Cerebellar nuclear complex (tissue), 1 donor: ENCODE measurements at places on chromosomes 16 and 17.

GRCh38 chr16:23465179-23465578, 12.2 kb upstream of the COG7 start:
- no peak for DNase-seq

DNA sequence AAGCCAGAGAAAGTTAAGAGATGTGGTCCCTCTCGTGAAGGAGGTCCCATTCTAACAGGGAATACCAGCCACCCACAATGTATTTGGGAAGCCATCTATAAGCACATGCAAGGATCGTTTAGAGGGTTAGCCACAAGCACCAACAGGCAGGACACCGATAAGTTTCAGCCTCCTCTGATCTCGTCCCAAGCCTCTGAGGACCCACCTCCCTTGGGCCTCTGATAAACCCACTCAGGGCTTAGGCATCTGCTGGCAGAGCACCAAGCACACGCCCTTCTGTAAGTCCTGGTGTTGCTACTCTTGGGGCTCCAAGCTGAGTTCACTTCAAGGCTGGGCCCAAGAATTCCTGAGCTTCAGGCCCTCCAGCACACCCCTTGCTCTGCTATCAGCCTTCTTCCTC, 5.4 kb upstream of the PNPO start:
- DNase-seq: no peak

- DNase-seq: no peak
Observed at GRCh38 chr17:74099442-74100340, 103.8 kb upstream of the RPL38 start.

- no peak for DNase-seq
Observed at GRCh38 chr17:40497695-40498094, 3.7 kb downstream of the TNS4 start.

- no peak for DNase-seq
Observed at GRCh38 chr16:23948949-23949411, 113.2 kb downstream of the PRKCB start.

DNA sequence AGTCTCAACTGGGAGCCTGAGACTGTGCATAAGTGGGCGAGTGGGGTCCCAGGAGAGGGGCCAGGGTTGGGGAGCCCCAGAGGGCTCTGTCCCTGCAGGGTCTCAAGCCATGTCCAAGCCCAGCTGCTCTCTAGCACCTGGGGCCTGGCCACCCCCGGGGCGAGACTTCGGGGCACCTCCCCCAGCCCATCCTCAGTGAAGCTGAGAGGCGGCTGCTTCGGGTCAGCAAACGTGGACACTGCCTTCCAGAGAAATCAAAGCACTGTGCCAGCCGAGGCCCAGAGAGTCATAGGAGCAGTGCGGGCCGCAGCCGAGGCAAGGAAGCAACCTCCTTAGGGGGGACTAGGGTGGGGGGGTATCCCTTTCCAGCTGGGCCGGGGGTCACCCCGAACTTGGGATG, 77.5 kb downstream of the ENGASE start:
- DNase-seq: no peak

DNA sequence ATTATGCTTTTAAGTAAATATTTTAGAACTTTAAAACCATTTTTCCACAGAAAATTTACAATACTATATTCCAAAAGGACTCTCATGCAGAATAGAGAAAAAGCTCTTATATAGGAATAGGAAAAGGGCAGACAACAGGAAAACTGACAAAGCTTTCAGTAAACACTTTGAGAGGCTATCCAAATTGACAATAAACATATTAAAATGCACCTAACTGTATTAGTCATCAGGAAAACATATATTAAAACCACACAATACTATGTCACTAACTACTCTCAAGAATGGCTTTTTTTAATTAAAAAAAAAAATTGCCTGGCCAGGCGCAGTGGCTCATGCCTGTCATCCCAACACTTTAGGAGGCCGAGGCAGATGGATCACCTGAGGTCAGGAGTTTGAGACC, 77.3 kb downstream of the CEP112 start:
- DNase-seq: no peak

DNA sequence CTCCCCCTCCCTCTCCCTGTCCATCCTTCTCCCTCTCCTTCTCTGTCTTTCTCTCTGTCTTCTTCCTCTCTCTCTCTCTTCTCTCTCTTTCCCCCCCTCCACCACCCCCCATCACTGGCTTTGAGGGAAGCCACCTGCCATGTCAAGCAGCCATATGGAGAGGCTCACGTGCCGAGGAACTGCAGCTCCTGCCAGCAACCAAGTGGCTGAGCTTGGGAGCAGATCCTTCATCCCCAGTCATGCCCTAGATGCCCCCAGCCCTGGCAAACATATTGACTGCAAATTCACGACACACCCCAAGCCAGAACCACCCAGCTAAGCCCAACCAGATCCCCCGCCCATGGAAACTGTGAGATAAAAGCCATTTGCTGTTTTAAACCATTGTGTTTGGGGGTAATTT, 40.9 kb upstream of the RBFOX3 start:
- DNase-seq: peak; percentile 32

DNA sequence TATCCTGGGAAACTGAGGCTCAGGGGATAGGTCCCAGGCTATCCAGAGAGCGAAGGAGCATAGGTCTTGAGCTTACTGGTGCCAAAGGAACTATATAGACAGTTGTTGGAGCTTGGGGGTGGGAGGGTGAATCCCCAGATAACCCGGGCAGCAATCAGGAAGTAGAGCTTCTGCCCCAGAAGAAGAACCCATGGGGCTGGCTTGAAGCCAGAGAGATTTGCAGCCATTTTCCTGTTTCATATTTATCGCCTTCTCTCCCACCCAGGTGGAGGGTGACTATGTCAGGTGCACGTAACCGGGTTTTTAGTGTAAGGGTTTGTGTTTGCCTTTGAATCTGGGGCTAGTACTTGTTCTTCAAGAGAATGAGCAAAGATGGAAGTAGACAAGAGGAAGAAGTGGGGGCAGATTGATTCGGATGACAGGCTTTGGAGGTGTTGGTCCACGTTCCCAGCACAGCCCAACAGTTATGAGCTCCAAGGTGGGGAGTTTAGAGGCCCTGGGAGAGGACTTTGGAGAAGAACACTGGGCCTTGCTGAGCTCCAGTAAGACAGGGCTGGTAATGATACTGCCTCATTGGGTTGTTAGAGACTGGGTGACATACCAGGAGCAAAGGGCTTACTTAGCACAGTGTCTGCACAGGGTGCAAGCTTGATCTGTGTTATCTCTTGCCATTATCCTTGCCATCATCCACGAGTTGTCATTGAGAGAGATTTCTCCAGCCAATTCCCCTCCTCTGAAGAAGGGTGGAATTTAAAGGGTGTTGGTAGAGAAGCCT, 145.6 kb downstream of the CCDC182 start:
- no peak for DNase-seq

DNA sequence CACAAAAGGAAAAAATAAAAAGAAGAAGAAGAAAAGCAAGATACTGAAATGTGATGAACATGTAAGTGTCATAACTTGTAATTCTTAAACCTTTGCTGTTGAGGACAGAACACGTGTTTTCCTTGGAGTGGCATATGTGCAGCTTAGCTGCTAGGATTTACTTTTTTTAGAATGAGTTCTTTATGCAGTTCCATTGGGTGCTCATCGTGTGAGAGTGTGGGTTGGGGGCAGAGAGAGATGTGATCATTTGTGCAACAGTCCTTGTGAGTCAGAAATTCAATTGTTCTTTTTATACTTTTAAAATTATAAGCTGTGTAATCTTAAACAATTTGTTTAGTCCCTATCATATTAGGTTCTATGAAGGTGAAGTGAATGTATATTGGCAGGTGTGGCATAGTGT, 5.5 kb upstream of the DHRS11 start:
- DNase-seq: no peak

- DNase-seq: no peak
Observed at GRCh38 chr16:8183176-8184099, 406.9 kb downstream of the TMEM114 start.

GRCh38 chr17:47279062-47279801, 25.6 kb downstream of the ITGB3 start:
- no peak for DNase-seq

GRCh38 chr16:61005952-61006351, 1030.3 kb downstream of the CDH8 start:
- no peak for DNase-seq

- DNase-seq: peak; percentile 1
Observed at GRCh38 chr17:54992797-54993639, 24.5 kb downstream of the STXBP4 start.

GRCh38 chr17:78993241-78993956, 13.7 kb upstream of the LGALS3BP start:
- DNase-seq: no peak

DNA sequence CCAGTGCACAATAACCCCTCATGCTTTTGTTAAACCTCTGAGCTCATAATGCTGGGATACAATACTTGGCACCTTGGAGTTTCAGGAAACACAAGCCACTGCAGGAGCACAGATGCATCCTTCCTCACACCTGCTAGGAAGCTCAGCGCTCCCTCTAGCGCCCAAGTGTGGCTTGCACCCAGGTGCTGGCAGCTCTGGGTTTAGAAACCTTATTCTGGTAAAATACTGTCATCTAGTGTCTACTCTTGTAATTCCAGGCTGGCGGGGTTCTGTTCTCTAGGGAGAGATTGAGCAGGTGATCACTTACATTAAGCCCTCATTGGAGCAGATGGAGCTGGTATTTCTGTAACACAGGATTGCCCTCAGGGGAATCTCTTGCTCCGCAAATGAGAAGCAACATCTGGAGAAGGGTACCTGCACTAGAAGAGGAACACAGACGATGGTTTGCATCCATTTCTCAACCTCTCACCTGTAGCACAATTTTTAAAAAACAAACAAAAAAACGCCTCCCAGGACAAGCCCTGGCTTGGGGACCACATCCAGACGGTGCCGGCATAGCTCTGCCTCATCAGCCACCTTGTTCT, 1.5 kb downstream of the CCL1 start:
- peak; percentile 1 for DNase-seq

GRCh38 chr16:31577411-31577810, 49.7 kb downstream of the AHSP start:
- DNase-seq: no peak

DNA sequence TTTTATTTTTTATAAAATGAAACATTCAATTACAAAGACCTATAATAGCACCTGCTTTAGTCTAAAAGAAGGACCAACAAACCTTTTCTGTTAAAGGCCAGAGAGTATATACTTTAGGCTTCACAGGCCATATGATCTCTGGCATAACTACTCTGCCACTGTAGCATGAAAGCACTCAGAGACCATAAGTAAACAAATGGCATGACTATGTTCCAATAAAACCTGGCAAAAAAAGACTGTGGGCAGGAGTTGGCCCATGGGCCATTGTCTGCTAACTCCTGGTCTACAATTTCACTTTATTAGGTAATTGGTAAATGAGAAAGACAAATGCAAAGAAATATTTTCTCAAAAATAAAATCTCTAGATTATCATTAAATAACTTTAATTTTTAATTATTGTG, 14.9 kb downstream of the CEP112 start:
- DNase-seq: no peak

- DNase-seq: no peak
Observed at GRCh38 chr17:49756323-49757150, 7.4 kb downstream of the FAM117A start.

- no peak for DNase-seq
Observed at GRCh38 chr16:84283314-84284153, 11.1 kb upstream of the WFDC1 start.

GRCh38 chr17:13986855-13987254, 82.4 kb upstream of the COX10 start:
- DNase-seq: no peak

DNA sequence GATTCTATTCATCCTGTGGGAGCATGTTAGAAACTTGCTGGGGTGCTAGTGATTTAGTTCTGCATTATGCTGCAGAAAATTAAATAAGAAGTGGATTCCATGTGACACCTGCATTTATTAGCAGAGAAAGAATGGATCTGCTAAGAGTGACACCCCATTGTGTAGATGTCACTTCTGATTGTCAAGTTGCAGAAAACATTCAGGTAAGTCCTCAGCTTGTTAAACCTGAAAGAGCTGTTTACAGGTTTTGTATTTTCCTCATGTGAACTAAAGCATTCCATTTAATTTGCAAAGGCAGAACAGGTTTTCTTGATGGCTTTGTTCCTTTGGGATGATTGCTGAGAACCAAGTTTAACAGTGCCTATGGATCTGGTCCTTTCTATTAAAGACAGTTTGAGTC, 238.7 kb downstream of the ABCC12 start:
- DNase-seq: no peak

DNA sequence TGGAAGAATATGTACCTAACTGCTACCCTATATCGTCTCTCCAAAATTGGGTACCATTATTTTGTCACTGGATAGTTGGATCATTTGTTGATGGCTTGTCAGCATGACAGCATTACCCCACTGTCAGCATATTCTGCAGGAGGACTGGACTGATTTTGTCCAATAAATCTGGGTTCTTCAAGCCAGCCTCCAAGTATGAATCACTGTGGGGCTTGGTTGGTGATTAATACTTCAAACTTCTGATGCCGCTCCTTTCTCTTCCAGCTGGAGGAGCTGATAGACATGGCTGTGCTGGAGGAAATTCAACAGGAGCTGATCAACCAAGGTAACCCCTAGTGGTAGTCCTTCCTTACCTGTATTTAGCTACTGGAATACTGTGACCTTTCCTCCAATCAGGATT, 2.5 kb downstream of the RPAIN start:
- DNase-seq: no peak

GRCh38 chr16:85274924-85275323, 162.7 kb upstream of the CIBAR2 start:
- no peak for DNase-seq

GRCh38 chr16:27598220-27598619, 48.3 kb downstream of the KATNIP start:
- no peak for DNase-seq

- DNase-seq: no peak
Observed at GRCh38 chr16:89316701-89317100, 99.2 kb downstream of the ZNF778 start.

- DNase-seq: no peak
Observed at GRCh38 chr17:44688200-44688599, 1.4 kb downstream of the CCDC43 start.

- no peak for DNase-seq
Observed at GRCh38 chr16:22312897-22313781, 15.9 kb downstream of the POLR3E start.

- DNase-seq: no peak
Observed at GRCh38 chr17:16976725-16977550, 5.0 kb upstream of the TNFRSF13B start.

GRCh38 chr17:57776366-57776765, 31.3 kb upstream of the CCDC182 start:
- DNase-seq: no peak

DNA sequence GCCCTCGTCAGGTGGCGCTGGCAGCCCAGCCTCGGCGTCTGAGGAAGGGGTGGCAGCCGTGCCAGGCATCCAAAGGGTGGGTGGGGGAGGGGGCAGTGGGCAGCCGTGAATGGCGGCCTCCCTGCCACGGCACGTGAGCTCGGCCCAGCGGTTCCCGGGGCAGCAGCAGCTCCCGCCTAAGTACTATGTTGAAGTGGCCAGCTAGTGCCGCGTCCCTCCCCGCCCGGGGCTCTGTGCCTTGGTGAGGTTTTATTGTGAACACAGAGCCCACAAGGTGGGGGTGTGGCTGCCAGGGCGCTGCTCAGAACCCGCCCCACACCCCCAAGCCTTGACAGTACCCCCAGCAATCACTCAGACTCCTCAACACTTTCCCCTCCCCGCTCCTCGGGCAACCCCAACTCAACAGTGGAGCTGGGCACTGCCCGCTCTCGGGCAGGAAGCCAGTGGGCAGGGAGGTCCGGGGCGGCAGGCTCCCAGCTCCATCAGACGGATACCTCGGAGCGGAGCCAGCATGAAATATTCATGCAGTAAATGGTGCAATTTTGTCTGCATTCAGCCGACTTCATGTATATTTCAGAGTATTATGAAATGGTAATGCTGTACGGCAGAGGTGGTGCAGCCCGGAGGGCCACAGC, 80.4 kb downstream of the ENGASE start:
- DNase-seq: no peak

GRCh38 chr17:36951084-36951789, 2.5 kb downstream of the AATF start:
- DNase-seq: no peak

- no peak for DNase-seq
Observed at GRCh38 chr16:86515413-86515776, 5.1 kb downstream of the FOXF1 start.
